ENCODE measurements at places on chromosomes 7 and 10.

GRCh38 chr7:153247926-153248325 lies 488.4 kb downstream of the ACTR3B start:
- no peak for DNase-seq

GRCh38 chr10:96700374-96701099 lies 19.8 kb downstream of the PIK3AP1 start:
- no peak for DNase-seq

GRCh38 chr10:109427411-109427810 lies 495.9 kb downstream of the XPNPEP1 start:
- no peak for DNase-seq

- DNase-seq = no peak
These were observed 117.5 kb upstream of the AGK start for GRCh38 chr7:141433698-141434097.

DNA sequence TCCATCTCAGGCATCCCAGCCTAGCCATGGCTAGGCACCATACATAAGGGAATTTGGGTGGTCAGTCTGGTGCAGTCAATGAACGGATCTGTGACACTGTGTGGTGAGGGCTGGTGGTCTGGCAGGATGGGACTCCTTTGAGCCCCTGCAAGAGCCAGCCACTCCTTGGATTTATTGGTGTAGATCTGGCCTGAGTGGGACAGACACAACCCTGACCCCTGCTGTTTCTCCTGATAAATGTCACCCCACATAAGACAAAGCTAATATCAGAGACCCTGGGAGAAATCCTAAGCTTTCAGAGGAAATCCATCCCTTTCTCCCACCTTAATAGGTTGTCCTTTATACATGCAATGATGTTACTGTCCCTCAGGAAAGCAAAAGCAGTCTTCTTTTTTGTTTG lies 2.3 kb downstream of the FBXO24 start:
- DNase-seq = no peak

- DNase-seq = no peak
These were observed 71.7 kb upstream of the TMEM106B start for GRCh38 chr7:12139416-12139815.

GRCh38 chr10:89391907-89392756 lies at the start of gene IFIT1:
Gene IFIT1 (plus strand): TSS chr10:89392623. CDS start chr10:89392713, 90 bp downstream.
- DNase-seq = peak; percentile 43

DNA sequence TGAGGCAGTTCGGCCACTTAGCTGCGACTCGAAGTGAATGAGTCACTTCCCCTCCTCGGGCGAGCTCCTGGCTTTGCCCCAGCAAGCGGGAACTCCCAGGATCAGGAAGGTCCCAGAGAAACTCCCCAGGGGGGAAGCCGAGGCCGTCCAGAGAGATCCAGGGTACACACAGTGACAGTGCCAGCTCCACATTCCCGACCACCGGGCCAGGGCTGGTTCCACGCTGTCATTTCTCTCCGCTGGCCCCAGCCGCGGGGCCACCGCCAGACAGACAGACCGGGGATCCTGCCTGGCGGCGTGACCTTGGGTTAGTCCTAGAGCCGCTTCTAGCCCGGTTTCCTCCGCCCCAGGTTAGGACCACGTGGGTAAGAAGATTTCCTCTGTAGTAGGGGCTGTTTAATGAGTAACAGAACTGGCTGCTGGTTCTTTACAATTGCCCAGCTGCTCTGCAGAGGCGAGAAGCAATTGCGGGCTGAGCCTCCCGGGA lies 463 bp upstream of the UPP1 start:
- DNase-seq = peak; percentile 32

GRCh38 chr7:146542101-146542500 lies 425.5 kb downstream of the CNTNAP2 start:
- DNase-seq = no peak

DNA sequence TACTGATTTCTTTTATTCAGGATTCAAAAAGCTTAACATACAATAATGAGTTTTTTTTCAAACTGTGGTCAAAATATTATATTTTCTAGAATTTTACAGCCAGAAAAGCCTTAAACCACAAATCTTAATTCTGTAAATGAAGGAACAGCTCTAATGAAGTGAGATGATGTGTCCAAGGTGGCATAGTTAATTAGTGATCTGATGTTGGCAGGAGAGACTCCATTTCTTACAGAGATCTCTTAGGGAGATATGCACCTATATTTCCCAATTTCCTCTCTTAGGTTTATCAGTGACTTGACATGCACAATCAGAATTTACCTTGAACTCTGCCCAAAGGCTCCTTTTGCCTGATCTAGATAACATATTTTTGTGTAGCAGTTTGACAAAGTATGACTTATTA lies 211.1 kb upstream of the ZNF804B start:
- DNase-seq = no peak
